NCI-H1105 treated with DMSO at 0.1 percent for 48 hours (cell line): ENCODE measurements at places on chromosomes 16 and 17.

DNA sequence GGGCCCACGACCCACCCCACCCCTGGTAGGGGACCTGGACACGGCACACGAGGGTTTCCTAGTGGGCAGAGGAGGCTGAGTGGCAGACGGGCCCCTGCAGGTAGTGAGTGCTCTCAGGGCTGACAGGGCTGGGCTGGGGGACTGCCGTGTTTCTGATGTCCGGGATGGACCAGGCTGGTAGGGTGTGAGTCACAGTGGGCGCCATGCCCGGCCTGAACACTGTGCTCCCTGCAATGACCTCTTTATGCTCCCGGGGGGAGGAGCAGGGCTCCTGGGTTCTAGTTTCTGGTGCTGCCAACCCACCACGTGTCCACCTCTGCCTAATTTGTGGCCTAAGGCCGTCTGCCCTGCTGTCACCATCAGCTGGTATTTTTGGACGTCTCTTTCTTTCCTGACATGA, 26.3 kb downstream of the ARHGAP23 start:
- no peak for DNase-seq

GRCh38 chr16:19284207-19284606, 1.3 kb upstream of the CLEC19A start:
- peak; percentile 29 for DNase-seq

- DNase-seq, result no peak
Observed at GRCh38 chr16:72969146-72969545, 78.8 kb downstream of the ZFHX3 start.

- DNase-seq, result no peak
Observed at GRCh38 chr16:3022208-3022683, 1.5 kb downstream of the HCFC1R1 start.

GRCh38 chr17:55959756-55960155, 193.5 kb upstream of the ANKFN1 start:
- no peak for DNase-seq

- no peak for DNase-seq
Observed at GRCh38 chr16:75081179-75081859, 35.3 kb downstream of the LDHD start.

GRCh38 chr17:45995627-45996270, 3.3 kb upstream of the STH start:
- DNase-seq, result no peak

- no peak for DNase-seq
Observed at GRCh38 chr17:39194089-39194984, 3.1 kb downstream of the CACNB1 start.

DNA sequence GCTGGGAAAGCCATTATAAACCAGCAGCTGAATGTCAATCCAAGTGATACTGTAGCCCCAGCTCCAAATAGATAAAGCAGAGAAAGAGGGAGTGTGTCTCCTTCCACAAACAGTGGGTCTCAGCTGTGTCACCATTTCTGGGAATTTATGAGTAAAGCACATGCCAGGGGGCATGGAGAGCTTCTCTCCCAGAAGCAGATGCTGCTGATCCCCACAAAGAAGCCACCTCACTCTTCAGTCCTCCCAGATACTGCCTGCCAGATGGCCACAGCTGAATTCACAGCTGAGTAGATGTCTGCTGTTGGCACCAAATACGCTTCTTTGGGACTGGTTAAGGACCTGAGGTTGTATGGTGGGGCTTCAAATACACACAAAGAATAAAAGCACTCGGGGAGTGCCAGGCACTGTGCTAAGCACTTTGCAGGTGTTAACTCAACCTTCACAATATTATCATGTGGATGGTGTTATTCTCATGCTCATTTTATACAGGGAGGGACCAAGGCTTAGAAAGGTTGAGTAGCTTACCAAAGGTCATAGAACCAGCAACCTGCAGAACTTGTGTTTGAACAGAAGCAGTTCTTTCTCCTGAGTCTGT, 298.3 kb downstream of the CDH11 start:
- DNase-seq, result no peak

- DNase-seq, result no peak
Observed at GRCh38 chr17:39195568-39196160, 1.8 kb downstream of the CACNB1 start.

DNA sequence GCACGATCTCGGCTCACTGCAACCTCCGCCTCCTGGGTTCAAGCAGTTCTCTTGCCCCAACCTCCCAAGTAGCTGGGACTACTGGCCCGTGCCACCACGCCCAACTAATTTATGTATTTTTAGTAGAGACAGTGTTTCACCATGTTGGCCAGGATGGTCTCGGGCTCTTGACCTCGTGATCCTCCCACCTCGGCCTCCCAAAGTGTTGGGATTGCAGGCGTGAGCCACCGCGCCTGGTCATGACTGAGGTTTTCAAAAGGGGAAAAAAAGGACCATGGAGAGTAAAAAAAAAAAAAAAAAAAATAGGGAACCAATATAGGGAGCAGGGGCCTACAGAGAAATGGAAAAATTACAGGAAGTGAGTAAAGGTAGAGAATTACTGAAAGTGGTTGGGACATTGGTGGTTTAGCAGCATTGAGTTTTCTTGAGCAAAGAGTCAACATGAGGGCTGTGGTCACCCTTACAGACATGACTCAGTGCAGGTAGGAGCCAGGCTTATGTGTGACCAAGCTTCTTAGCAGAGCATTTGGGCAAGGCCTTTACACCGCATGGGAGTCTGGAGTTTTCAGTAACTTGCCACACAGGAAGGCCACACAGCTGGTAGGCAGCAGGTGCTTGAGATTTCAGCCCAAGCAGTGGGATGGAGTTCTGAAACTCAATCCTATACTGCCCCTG, 447.3 kb downstream of the HS3ST3B1 start:
- DNase-seq, result no peak

- DNase-seq, result no peak
Observed at GRCh38 chr16:89277641-89278341, 60.3 kb downstream of the ZNF778 start.

- no peak for DNase-seq
Observed at GRCh38 chr16:89599902-89600301, 13.5 kb upstream of the DPEP1 start.

GRCh38 chr16:305916-306626, 23.1 kb downstream of the PDIA2 start:
- no peak for DNase-seq

GRCh38 chr17:13428611-13429042, 173.1 kb downstream of the HS3ST3A1 start:
- no peak for DNase-seq

DNA sequence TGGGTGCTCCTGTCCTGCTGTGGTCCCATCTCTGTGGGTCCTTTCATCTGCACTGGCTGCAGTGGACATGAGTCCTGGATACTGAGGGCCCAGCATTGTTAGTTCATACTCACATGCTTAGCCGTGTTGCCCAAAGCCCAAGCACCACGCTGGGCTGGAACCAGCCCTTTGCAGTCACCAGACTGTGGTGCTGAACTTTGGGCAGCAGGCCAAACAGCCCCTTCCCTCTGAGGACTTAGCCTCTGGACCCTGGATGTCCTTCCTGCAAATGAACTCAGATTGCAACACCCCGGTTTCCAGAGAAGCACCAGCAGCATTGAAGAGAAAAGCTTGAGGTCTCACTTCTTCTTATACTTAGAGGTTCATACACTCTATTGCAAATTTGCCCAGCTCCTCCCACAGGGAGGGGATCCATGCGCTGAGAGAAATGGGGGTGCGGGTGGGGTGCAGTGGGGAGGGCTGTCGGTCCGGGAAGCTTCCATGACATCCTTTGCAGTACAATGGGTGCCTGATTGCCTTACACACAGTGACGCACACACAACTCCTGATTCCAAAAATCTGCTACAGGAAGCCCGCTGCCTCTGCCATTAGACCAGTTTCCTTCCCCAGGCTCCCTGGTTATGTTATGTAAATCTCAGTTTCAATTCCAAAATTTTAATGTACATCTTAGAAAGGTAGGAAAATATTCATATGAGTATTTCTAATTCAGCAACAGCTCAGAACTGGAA, 65.8 kb downstream of the RGS9 start:
- no peak for DNase-seq

GRCh38 chr16:73268366-73268993, 220.6 kb upstream of the ZFHX3 start:
- DNase-seq, result peak; percentile 87

GRCh38 chr16:53529513-53529912, 26.5 kb upstream of the AKTIP start:
- peak; percentile 95 for DNase-seq

- DNase-seq, result peak; percentile 7
Observed at GRCh38 chr17:81959362-81960129, 1.4 kb downstream of the NOTUM start.

DNA sequence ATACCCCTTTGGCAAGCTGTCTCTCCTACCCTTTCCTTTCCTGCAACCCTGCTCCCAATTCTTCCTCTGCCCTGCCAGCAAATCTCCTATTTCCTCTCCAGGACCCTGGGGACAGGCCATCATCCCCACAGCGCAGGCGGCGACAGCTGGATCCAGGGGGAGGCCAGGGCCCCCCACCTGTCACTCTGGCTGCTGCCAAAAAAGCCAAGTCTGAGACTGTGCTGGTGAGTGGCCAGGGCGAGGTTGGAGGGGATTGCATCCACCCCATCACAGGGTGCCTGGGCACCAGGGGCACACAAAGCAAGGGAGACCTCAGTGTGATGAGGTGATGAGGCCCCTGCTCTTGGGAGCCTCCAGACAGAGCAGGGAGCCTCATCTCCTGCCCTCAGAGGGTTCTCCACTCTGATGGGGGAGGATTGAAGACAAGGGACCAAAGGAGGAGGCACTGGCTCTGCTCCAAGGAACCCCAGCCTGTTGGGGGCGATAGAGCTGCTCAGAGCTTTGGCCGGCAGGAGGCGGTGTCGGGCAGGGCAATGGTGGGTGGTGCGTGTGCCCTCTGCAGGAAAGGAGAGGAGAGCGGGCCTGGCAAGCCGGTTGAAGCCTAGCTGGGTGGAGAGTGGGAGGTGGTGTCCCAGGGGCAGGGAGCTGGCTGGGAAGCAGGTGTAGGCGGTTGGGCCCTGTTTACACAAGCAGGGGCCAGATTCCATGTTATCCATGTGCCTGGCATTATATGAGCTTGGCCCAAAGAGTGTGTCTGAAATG, 15.6 kb upstream of the PDK2 start:
- no peak for DNase-seq

DNA sequence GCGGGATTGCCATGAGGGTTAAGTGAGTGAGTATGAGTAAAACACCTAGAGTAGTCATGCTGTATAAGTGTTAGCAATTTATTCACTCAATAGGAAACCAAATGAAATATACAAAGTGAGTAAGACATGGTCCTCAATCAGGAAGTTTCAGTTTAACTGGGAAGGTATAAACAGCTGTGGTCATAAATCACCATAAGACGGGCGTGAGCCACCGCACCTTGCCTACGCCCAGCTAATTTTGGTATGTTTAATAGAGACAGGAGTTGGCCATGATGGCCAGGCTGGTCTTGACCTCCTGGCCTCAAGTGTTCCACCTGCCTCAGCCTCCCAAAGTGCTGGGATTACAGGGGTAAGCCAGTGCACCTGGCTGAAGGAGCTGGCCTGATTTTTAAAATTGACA, 27.0 kb downstream of the RNF135 start:
- DNase-seq, result no peak

DNA sequence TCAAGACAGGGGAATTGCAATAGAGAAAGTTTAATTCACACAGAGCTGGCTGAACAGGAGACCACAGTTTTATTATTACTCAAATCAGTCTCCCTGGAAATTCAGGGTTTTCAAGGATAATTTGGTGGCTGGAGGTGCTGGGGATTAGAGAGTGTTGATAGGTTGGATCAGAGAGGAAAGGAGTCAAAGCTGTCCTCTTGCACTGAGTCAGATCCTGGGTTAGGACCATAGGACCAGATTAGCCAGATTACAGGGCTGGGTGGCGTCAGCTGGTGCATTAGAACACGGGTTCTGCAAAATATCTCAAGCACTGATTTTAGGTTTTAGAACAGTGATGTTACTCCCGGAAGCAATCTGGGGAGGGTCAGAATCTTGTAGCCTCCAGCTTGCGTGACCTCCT, 1.8 kb upstream of the NSMCE1 start:
- no peak for DNase-seq

DNA sequence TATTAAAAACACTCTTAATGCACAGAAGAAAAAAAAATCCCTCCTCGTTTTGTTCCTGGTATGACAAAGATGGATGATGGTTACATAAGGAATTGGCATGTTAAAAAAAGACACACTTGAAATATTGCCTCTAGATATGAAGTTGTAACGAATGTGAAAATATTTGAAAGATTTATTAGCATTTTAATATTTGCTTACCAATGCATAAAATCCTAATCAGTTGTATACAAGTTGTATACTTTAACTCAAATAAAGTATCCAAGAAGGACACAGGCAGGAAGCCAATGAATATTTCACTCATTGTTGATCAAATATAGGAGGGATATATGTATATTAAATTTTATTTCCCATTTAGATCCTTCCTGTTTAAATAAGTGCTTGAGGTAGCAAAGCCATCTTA, 850.8 kb upstream of the RBFOX1 start:
- no peak for DNase-seq

- peak; percentile 83 for DNase-seq
Observed at GRCh38 chr17:7436556-7437368, 1.5 kb downstream of the TMEM102 start.

- DNase-seq, result peak; percentile 98
Observed at GRCh38 chr16:25111403-25112166, at the start of gene LCMT1. Gene LCMT1 (plus strand): TSS chr16:25111742. CDS start chr16:25111884, 142 bp downstream.

- DNase-seq, result no peak
Observed at GRCh38 chr16:2214719-2214968, at the start of gene PGP. Gene PGP (minus strand): TSS chr16:2214840. CDS start chr16:2214777, 63 bp downstream.

DNA sequence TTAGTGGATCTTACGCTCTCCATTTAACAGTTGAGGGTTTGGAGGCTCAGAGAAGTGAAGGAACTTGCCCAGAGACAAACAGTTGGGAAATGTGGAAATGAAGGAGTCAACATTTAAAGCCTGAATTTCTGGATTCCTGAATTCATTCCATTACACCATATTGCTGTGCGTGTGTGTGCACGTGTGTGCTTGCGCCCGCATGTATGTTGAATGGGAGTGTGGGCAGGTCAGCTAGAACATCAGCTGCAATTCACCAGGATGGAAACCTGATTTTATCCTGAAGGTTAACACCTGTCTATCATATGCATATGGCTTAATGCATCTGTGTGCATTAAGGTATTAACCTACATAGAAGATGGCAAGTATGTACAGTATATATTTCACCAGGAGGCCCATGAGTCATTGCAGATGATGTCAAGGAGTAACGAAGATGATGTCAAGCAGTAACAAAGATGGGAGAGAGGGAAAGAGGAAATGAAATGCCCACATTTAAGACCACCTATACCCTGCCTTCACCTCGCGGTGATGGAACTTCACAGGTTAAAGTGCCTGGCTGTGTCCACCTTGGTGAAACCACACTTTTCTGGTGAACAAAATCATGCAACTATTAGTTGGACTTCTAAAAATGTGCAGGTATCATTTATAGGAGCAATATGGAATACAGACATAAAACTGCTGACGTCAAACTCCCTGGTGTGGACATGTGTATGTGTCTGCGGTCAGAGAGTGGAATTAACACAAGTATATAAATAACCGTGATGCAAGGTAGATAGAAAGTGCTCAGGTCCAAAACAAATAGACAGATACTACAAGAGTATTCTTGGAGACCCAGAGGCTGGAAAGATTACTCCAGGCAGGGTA, 832 bp upstream of the ADAP2 start:
- DNase-seq, result no peak

- no peak for DNase-seq
Observed at GRCh38 chr17:17191346-17191792, 14.8 kb downstream of the PLD6 start.

- no peak for DNase-seq
Observed at GRCh38 chr17:67026341-67026740, 18.0 kb upstream of the CACNG1 start.

- DNase-seq, result peak; percentile 91
Observed at GRCh38 chr17:8176197-8176940, at the start of gene TMEM107. Gene TMEM107 (minus strand): TSS chr17:8176380. CDS start chr17:8176286, 94 bp downstream.
